ENCODE measurements at places on chromosomes 3 and 15.

- DNase-seq = peak; percentile 46
Measured at GRCh38 chr3:107969994-107970819, 120.6 kb downstream of the CD47 start.

GRCh38 chr15:45112591-45113379, 1.2 kb downstream of the DUOX2 start:
- no peak for DNase-seq

GRCh38 chr3:72515941-72516340, 332.3 kb downstream of the SHQ1 start:
- no peak for DNase-seq

DNA sequence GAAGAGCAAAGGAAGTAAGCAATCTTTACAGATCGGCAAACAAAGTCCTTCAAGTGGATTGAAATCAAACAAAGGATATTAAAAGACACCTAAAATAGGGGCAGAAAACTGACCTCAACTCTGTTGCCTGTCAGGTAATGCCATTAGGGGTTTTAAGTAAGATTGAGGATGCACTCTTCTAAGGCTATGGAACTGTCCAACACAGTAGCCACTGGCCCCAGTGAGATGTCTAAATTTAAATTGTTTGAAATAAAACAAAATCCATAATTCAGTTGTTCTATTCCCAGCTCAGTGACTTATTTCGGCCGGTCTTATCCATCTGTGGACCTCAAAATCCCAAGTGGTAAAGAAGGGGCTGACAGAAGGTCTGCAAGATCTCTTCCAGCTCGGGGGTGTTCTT, 49.5 kb upstream of the LMCD1 start:
- DNase-seq = no peak

DNA sequence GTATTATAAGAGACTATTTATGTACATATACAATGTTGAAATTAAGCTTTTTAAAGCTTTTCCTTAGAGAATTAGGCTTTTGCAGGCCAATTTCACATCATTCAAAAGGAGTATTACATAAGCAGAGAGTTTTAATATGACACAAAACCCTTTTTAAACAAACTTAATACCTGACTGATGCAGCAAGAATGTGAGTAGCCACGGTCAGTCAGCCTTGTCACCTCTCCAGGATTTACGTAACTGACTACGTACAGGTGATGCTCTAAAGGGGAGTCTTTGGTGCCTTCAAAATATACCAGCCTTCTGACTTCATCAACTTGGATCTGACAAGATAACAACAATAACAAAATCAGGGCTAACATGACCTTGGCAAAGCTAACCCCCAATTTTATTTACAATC, 44.2 kb upstream of the IGDCC4 start:
- DNase-seq = no peak

GRCh38 chr3:133799794-133800585, 5.6 kb upstream of the SRPRB start:
- DNase-seq = peak; percentile 37

DNA sequence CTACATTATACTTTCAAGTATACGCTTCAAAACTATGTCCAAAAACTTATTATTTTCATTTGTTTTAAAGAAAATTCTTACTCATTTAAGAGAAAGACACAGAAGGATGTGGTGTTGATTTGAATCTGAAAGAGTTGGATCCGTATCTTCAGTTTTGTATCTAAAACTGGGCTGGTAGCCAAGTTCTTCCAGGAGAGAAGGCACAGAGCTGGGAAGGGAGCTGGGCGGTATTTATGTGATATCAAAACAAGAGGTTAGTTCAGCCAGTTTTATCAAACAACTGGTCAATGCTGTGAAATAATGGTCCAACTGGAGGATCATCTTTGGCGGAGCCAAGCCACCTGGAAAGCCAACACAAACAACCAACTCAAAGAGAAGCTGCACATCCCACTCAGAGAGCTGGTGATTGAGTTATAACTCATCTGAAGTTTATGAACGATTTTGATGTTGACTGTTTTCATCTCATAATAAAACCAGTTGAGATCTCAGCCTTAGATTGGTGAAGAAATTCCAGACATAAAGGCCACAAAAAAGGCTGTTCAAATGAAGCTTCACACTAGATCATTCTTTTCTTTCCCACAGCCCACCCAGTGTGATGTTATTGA, 489.6 kb upstream of the RASGRP1 start:
- no peak for DNase-seq

DNA sequence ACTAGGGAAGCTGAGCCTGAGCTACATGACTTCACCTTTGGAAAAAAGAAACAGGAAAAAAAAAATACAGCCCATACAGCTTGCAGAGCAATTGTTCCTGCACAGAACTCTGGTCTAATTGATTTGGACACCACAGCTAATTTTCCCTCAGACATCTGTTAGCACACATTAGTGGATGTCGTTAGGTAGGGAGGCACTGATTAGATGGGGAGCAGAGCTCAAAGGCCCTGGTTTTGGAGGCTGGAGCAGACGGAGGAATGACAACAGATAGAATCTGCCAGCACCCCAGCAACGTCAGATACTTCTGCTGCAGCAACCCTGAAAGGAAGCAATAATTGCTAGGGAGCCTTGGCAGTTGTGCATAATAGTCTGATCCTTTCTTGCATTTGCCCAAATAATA, 398.9 kb downstream of the LSAMP start:
- no peak for DNase-seq

- DNase-seq = no peak
Measured at GRCh38 chr15:57213862-57214261, 162.4 kb upstream of the CGNL1 start.

DNA sequence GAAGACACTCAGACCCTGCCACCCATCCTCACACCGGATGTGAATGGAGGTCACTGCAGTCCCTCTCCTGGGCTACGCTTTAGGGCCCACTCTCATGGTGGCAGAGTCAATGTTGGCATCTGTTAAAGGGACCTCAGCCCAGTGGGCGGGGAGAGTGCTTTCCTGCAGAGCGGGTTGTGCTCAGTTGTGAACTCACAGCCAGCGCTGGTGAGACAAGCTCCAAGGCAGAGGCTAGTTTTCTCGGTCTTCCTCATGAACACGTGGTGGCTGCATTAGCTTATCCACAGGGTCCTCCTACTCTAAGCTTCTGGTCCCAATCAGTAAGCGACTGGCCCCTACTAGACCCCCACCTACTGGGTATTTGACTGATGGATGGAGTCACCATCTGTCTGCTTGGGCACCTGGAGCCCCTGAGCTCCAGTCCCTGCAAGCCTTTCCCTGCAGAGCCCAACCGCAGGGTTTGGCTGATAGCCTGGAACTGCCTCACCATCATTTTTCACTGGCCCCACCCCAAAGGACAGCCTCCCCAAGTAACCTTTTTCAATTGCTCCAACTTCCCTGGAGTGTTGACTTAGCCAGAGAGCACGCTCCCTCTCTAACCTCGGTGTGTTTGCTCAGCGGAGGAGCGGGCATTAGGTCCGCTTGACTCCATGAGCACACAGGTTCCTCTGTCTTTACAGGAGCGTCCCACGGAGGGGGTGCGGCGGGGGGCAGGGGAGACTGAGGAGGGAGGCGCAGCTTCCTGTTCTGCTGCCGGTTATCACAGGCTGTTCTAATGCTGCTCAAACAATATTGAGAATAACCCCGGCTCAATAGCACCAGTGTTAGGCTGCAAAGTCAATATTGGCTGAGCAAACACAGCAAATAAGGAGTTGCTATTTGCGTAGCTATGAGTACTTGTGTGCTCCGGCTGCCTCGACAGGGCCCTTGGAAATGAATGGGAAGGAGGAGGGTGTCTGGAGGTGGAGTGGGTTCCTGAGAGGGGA, 141.7 kb downstream of the RPLP1 start:
- peak; percentile 85 for DNase-seq

DNA sequence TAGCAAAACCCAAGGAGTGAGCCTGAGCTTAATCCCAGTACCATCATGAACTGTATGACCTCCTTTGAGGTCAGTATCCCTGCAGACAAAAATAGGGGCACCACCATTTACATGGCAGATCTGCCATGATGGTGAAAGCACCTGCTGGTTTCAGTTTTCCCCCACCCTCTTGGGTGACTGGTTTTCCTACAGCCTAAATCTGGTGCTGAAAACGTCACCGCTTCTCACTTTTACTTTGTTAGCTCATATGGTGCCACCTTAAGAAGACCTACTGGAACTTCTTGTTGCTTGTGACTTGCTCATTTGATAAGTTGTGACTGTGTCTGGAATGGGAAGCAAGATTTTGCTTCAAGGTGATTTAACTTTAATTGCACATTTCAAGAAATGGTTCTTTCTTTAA, 5.1 kb downstream of the PPP1R2 start:
- DNase-seq = no peak

Measured in right hindlimb (tissue), 1 donor.